CD4-positive, alpha-beta T cell treated with Interleukin-6 for 4 hours (primary cell): ENCODE measurements at places on chromosomes 6 and 20.

GRCh38 chr20:51287628-51288413 is 254.7 kb downstream of the NFATC2 start:
- DNase-seq: no peak

- DNase-seq: no peak
Observed at GRCh38 chr6:157211603-157212455, 111.5 kb downstream of the TMEM242 start.

DNA sequence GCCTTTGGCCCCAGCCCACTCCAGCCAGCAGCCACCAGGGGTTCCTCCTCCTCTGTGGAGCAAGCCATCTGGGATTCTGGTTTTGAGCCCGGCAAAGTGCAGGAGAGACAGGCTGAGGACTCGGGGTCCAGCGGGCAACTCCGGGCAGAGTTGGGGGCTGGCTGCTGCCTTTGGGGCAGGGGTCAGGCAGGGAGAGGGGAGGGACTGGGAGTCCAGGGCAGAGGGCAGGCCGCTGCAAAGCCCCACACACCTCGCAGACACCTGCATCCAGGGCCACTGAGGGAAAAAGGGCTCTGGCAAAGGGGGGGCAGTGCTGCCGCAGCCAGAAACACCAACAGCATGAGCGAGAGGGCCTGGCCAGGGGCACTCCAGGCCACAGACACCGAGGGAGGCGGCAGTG is 8.8 kb downstream of the BIRC7 start:
- DNase-seq: no peak

DNA sequence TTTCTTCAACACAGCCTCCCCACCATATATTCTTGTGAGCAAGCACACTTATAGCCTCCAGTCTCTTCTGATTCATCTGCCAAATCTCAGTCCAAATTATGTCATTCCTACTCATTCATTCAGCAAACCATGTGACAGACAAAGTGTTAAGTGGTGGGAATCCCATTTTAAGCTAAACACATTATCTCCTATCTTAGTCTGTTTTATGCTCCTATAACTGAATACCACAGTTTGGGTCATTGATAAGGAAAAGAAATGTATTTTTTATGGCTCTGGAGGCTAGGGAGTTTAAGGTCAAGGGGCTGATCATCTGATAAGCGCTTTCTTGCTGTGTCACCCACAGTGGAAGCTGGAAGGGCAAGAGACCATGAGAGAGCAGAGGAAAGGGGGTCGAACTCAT is 23.9 kb upstream of the SMIM13 start:
- DNase-seq: no peak

DNA sequence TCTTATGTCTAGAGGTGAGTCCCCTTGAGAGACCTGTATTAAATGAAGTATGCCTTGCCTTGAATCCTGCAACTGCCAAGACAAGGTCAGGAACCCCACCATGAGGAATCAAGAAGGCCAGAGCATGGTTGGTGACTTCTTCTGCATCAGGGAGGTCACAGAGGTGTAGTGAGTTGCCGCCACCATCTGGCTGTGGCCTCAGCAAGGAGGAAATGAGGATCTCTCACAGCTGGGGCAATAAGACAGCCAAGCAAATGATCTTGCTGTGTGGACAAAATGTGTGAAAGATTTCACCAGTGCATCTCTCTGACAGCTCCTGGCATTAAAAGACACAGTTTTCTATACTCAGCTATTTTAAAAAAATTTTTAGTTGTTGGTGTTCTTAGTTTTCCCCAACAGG is 611.0 kb downstream of the DOK5 start:
- no peak for DNase-seq

- DNase-seq: no peak
Observed at GRCh38 chr6:134288538-134289203, 29.2 kb downstream of the SGK1 start.
